ENCODE measurements at places on chromosomes 6 and 20. TPM values are rescaled to one million over a fixed set of nuclear protein-coding genes. Genes with fewer than 3 reads are reported as not detected.

DNA sequence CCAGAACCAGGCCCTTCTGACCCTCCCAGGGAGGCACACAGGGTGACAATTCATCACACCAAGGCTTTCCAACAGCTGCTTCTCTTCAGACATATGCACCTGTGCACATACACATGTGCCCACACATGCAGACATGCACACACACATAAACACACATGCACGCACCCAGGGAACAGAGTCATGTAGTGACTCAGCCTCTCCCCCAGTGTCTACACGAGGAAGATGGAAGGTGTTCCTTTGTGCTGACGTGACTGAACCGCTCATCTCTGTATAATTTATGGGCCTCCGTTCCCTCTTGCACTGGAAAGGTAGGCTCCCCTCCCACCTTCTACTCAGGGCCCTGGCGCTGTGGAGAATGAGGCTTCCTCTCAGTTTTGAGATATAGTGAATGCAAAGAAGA, 23.8 kb upstream of the PLEKHG1 start:
- no peak for DNase-seq

- DNase-seq, result peak; percentile 64
Observed at GRCh38 chr6:69866351-69866769, at the start of gene COL19A1. TSS of gene COL19A1 (plus strand) at chr6:69866556. CDS start at chr6:69879568, 13,012 bp downstream.

- no peak for DNase-seq
Observed at GRCh38 chr6:19851241-19852089, 14.3 kb downstream of the ID4 start.

GRCh38 chr6:33273924-33274902, 2.3 kb downstream of the RPS18 start:
- DNase-seq, result no peak

- no peak for DNase-seq
Observed at GRCh38 chr6:82362878-82363427, 664 bp upstream of the TPBG start.

GRCh38 chr6:364609-365540, 26.7 kb upstream of the IRF4 start:
- no peak for DNase-seq

DNA sequence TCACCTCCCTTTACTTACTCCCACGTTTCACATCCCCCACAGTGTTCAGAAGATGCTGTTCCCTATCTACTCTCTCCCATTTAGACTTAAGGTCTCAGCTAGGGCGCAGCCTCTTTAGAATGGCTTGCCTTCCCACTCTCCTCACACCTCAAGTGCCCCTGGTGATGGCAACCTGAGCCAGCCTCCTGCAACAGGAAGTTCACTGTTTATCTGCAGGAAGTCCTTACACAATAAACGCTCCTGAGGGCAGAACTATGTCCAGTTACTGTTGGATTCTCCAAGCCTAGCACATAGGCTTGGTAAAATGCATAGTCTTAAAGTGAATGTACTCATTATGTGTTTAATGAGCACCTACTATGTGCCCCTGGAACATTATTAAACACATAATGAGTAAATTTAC, 21.9 kb upstream of the RAB22A start:
- no peak for DNase-seq

The NMBR gene
- polyA plus RNA-seq, result not detected

The HLA-B gene
- 6,031 TPM for polyA plus RNA-seq

The LY86 gene
- 475 TPM for polyA plus RNA-seq

The PHF10 gene
- 22.9 TPM for polyA plus RNA-seq

The COL11A2 gene
- not detected for polyA plus RNA-seq
